ENCODE measurements at places on chromosomes 3 and 15.

GRCh38 chr15:47933865-47934264, 186.9 kb upstream of the SLC24A5 start:
- no peak for DNase-seq

DNA sequence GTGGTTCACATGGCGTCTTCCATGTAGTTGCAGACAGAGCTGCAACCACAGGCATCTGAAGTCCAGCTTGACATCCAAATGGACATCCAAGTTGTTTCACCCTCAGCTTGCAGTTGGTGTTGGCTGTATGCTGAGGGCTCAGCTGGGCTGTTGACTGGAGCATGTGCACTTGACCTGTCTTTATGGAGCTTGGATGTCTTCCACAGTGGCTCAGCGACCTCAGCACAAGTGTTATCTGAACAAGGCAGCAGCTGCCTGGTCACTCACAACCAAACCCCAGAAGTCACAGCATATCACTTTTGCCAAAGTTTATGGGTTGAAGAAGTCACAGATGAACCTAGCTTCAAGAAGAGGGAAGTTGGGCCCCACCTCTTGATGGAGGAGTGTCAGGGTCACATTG, 92.9 kb downstream of the TPRA1 start:
- DNase-seq, result no peak

DNA sequence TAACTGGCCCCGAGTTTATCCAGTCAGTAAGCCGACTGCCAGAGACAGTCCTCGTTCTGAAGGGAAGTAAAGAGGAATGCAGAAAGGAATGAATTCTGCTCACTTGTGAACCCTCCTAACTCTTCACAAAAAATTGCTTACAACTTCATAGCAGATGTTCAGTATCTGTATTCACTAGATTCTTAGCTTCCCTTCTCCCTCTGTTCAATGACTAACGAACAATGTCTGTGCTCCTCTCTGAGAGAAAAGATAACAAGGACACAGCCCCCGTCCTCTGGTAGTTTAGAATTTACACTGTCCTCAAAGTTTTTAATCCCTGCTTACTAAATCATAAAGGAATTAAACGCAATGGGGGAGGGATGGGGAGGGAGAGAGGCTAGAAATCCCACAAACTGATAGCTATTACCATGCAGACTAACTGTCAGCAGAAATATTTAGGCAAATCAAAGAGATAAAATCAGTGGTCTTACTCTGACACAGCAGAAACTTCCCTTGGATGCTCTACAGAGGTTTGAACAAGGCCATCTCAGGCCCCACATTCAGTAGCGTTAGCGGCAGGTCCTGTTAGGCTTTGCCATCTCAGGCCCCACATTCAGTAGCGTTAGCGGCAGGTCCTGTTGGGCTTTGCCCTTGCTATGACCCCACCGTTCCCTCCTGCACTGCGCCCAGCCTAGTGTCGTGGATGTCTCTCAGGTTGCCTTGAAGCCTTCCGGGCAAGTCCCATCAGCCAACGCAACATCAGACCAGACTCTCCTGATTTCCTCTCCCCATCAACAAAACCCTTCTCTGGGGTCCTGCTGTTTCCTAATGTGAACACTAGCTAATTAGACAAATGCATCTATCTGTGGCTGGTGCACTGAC, 23.4 kb downstream of the NRROS start:
- DNase-seq, result no peak

DNA sequence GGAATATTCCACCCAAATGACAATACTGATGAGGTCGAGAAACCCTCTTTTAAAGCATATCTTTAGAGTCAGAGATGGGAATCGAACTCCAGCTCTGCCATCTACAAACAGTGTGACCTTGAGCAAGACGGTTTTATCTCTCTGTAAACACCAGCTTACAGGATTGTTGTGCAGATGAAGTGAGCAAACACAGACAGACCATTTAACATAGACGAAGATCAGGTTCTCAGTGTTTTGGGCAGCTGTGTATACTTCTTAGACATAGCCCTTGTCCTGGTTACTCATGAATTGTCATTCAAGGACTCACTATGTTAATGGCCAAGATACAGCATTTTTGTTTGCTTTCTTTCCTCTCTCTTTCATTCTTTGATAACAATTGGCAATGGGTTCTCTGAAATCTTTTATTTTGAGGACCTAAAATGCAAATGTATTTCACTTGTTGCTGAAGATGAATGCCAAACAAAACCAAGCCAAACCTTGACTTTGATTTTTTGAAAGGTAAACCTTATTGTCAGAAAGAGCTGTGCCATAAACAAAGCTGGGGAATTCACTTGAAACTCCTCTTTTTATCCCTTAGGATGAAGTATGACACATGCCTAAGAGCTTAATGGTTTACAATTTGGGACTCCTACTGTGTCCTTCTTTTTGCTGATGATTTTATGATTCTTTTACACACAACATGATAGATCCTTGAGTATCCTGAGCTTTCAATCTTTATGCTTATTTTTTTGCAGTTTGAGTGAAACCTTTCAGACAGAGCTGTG, 250.0 kb upstream of the PDZRN3 start:
- no peak for DNase-seq

DNA sequence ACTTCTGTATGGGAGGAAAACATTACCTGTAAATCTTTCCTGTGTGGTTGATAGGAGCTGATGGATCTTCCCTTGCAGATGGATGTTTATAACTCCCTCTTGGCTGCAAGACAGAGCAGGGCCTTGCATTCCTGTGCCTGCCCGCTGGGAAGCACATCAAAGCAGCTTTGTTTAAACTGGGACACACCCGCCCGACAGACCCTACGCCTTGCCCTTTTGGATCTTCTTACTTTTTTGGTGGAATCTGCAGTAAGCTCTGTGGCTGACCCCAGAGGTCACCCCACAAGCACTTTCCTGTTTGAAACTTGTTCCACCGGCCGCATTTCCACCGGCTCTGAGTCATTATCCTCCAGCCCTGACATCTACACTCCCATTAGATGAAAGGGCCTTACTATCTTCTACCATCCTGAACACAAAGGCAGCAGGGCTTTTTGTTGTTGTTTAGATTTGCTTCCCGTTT, 244.1 kb upstream of the STT3B start:
- DNase-seq, result no peak

DNA sequence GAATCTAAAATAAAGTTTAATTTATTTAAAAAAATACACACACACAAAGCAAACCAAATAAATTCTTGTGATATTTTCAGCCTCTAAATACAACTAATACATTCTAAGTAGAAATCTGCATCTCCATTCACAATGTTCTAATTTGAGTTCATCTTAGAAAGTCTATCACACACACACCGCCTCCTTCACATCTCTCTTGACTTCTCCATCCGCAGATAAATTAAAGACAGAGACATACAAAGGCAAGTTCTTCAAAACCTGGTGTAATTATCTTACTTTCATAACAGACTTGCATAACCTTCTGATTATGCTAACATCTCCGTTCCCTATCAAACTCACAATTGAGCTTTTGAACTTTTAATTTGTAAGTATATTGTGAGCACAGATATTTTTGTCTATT, 657.3 kb downstream of the VGLL3 start:
- no peak for DNase-seq

- DNase-seq, result no peak
Observed at GRCh38 chr15:35630532-35630931, 84.6 kb upstream of the DPH6 start.

- DNase-seq, result no peak
Observed at GRCh38 chr15:96331144-96331944, 844 bp downstream of the NR2F2 start.

DNA sequence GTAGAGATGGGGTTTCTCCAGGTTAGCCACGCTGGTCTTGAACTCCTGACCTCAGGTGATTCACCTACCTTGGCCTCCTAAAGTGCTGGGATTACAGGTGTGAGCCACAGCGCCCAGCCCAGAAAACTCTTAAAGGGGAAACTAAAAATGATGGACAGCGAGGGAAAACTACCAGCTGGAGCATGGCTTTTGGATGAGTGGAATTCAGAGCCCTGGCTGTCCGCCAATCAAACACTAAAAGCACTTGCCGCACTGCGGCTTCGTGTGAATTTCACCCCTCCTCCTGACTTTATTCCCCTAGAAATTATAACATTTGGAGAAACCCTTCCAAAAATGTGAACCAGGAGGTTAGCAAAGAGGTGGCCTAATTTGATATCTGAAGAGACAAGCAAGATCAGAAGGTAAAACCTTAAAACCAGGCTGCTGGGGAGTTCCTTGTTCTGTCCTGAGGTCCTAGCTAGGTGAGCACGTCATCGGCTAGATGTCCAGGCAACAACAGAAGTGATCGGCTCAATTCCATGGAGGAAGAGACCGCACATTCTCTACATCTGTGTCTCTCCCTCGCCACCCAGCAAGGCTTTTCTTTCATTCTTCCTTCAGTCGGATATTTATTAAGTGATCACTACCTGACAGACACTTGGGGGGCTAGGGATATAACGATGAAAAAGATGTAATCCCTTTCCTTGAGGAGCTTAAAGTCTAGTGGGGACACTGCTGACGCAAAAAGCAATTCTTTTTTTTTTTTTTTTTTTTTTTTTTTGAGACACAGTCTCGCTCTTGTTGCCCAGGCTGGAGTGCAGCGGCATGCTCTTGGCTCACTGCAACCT, 1.7 kb downstream of the TM4SF19 start:
- DNase-seq, result no peak

DNA sequence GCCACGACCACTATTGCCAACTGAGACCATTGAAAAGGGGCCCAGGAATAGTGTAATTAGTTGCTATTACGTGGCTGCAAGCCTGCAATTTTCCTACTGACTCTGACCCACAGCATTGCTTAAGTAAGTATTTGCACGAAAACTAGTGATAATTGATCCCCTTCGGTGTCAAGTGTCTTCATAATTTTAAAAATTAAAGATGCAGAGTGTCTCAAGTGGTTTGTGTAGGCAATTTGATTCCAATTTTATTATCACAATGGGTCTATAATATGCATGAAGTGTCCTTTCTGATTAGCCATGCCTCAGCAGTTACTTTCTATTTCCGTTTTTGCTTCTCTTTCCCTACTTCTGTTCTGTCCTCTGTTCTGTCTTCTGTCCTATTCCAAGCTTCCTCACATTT, 259.2 kb downstream of the C3orf38 start:
- no peak for DNase-seq

DNA sequence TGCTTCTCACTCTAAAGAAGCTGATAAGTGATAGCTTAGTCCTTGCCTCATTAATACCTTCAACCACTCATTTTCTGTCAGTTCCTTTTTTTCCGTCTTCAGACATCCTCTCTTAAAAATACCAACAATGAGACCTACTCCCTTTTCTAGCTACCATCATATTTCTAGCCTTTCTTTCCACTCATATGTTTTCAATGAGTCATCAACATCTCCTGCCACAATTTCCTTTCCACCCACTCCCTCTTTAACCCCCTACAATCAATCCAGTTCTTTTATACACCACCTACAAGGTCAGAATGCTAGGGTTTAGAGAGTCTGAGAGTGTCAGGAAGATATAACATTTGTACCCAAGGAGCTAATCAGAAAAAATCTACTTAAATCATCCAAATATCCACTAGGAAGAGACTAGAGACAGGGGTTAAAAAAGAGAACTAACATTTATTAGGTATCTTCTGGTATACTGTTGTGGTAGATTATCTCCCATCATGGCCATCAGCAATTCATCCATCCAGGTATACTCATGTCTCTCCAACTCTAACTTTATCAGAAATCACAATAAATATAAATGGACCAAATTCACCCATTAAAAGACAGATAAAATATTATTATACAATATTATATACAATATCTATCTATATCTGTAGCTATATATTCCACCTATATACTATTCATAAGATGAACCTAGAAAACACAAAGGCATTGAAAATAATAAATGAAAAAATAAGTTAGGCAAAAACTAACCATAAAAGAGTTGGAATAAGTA, 42.5 kb downstream of the MYLK start:
- DNase-seq, result no peak

DNA sequence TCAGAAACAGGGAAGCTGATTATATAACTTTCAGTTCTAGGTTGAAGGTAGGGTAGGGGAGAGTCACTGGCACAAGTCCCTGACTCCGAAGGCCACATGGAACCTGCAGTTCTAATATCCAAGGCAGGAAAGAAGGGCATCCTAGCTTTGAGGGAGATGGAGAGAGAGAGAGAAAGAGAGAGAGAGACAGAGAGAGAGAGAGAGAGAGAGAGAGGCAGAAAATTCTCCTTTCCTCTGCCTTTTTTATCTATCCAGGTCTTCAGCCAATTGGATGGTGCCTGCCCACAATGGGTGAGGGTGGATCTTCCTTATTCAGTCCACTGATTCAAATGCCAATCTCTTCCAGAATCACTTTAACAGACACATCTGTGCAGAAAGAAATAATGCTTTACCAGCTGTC, 35.7 kb upstream of the TMEM45A start:
- no peak for DNase-seq

DNA sequence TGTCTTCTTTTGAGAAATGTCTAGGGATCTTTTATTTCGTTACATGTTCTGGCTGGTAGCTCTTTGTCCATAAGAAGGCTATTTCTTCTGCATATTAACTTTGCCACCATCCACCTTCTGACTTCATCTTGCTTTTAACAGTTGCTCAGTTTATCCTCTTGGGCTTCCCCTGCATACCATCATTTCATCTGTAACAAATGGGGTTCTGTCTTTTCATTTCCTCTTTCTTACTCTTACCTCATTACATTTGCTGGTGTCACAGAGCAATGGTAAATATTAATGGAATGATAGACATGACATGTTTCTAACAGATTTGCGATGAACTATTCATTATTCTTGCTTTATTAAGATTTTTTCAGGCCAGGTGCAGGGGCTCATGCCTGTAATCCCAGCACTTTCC, 62.4 kb downstream of the GASK1A start:
- no peak for DNase-seq

All from DMS79 (cell line).